ENCODE measurements at places on chromosomes 3 and 15.

DNA sequence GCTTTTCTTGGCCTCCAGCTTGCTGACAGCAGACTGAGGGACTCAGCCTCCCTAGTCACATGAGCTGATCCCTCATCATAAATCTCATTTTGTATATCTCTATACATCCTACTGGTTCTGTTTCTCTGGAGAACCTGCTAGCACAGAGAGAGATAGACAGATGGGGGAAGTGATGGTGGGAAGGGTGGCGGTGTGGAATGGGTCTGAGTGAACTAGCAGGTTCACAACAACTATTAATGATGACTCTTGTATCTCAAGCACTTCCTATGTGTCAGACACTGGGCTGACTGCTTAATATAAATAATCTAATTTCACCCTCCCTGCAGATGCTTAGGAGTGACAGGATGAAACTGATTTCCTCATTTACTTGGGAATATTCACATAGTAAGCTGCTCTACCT lies 106.9 kb upstream of the TLE3 start:
- DNase-seq: no peak

DNA sequence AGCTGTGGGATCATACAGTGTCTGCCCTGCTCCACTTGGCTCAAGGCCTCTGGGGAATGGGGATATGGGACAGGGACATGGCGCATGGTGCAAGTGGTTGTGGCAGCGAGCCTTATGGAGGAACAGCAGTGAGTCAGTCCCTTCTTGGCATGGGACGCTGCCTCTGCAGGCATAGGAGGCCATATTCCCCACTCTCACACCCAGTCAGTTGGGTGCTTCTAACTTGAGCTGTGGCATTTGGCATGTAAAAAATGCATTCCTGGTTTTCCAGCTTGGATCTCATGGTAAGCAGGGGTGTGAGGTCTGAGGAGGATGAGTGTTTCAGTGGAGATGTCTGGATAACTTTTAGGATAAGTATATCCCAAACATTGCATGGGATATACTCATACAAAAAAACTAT lies 31.6 kb upstream of the UBE2Q2 start:
- DNase-seq: no peak

GRCh38 chr15:38690719-38691332 lies 126.2 kb upstream of the RASGRP1 start:
- DNase-seq: peak; percentile 45

- DNase-seq: no peak
These were observed 532 bp upstream of the SELENOT start for GRCh38 chr3:150602426-150603152.

DNA sequence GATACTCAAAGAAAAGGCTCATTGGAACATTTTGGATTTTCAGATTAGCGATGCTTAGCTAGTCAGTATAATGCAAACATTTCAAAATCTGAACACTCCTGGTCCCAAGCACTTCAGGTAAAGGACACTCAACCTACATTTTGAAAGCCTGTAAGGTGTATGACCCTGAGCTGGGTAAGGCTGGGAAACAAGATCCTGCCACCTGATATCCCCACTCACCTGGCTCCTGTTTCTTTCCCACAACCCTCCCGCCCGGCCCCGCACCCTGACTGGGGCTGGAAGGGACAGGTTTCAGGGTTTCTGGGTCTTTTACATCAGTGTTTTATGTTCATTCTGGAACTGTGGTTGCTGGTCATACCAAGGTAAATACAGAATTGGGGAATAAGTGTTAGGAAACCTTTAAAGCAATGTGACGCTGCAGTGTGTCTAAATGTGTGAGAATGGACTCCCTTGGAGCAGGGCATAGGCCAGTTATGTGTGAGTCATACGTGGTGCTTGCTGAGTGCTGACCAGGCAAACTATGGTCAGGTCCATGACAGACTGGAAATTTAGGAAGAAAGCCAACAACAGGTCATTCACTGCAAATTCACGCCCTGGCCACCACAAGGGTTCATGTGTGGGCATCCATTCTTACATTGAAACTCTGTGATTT lies 22.9 kb downstream of the CTXND1 start:
- DNase-seq: no peak

- peak; percentile 71 for DNase-seq
These were observed 66.9 kb downstream of the RNF13 start for GRCh38 chr3:149879872-149880271.

DNA sequence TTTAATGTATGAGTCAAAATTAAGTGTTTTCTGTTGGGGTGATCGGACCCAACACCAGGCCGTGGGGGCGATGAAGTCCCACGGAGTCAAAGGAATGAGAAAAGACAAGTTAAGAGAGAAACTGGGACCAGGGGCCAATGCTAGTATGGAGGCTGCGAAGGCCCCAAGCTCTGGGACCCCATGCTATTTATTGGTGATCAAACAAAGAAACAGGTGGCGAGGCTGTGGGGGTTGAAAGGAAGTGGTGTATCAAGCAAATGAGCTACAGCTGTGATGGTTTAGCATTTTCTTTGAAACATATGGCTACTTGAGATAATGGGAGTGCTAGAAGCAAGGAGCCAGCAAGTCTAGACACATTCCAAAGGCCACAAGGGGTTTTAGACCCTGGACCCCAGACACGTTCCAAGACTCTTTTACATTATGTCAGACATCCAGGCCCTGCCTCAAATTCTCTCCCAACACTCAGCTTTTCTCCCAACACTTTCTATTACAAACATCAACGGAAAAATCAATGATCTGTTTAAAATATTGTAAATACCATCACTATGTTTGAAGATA lies 56.0 kb upstream of the SNRPN start:
- DNase-seq: no peak

- DNase-seq: no peak
These were observed 258.5 kb downstream of the ROBO2 start for GRCh38 chr3:77298417-77298816.

DNA sequence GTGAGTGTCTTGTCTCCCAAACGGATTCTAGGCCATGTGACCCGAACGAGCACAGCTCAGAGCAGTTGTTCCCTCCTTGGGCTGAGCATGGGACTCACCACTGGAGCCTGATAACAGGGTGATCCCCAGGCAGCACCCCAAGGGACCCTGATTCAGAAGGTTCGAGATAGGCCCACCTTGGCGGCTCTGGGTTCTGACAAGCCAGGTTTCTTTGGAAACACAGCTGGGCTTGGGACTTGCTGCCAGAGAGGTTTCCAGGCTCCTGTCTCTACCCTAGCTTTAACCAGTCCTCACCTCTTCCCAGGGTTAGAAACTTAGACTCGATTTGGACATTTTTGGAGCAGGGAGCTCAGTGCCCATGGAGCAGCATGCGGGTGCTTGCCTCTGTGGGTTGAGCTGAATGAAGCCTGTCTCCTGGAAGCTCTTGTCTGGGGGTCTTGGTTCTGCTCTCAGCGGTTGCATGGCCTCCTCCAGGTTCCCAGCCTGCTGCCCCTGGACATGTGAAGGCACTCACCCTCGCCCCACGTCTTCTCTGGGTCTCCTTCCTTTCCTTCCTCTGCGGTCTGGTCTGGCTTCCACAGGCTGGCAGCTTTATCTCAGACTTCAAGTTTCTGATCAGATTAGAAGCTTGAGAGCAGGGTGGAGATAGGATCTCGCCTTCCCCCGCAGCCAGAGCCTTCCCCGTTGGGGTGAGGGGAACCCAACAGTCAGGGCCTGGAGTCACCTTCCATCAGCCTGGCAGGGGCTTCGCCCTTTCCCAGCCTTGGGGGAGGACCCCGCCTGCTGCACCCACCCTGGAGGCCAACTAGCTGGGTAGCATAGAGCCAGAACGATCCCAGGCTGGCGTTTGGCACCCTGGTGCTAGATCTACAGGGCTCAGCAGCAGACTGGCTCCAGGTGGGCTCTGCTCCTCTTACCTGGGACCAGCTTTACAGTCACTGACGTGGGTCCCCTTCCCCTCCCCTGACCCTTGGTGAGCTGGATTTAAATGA lies 21.0 kb downstream of the PAQR5 start:
- DNase-seq: no peak

DNA sequence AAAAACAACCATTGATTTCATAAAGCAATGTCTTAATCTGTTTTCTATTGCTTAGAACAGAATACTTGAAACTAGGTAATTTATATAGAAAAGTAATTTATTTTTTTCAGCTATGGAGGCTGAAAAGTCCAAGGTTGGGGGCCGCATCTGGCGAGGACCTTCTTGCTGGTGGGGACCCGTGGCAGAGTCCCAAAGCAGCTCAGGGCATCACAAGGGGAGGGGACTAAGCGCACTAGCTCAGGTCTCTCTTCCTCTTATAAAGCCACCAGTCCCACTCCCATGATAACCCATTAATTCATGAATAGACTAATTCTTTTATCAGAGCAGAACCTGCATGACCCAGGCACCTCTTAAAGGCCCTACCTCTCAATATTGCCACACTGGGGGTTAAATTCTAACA lies 87.2 kb upstream of the KLF13 start:
- no peak for DNase-seq

DNA sequence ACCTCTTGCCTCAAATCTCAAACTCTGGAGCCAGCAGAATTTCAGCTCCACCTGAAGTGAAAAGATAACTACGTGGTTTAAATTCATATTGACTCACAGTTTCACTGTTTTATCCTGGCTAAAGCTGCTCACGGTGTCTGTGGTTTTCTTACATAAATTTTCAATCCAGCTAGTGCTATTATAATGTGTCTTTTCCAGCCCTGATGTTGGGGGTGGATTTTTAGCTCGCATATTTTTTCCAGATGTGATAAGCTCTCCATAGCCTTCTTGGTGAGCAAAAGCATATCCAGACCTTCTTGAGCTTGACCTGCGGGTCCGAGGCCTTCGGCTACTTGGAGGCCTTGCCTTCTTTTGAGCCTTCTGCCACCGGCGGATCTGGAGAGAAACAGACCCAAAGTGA lies 239.3 kb downstream of the DTWD1 start:
- no peak for DNase-seq

DNA sequence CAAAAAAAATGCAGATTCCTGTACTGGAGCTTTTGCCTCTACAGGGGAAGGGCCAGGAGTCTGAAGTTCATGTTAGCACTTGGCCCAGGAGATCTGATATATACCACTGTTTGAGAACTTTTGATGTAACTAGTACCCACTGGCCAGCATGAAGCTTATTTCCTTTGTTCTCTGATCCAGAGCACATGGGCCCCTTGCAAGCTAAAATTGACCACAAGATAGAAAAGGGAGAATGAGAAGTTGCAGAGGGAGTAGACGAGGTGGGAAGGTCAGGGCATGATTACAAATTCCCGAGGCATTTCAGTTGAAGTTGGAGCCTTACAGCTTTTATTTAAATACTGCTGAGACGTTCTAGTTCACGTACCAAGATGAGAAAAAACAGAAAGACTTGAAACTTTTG lies 28.2 kb downstream of the TGM4 start:
- no peak for DNase-seq

DNA sequence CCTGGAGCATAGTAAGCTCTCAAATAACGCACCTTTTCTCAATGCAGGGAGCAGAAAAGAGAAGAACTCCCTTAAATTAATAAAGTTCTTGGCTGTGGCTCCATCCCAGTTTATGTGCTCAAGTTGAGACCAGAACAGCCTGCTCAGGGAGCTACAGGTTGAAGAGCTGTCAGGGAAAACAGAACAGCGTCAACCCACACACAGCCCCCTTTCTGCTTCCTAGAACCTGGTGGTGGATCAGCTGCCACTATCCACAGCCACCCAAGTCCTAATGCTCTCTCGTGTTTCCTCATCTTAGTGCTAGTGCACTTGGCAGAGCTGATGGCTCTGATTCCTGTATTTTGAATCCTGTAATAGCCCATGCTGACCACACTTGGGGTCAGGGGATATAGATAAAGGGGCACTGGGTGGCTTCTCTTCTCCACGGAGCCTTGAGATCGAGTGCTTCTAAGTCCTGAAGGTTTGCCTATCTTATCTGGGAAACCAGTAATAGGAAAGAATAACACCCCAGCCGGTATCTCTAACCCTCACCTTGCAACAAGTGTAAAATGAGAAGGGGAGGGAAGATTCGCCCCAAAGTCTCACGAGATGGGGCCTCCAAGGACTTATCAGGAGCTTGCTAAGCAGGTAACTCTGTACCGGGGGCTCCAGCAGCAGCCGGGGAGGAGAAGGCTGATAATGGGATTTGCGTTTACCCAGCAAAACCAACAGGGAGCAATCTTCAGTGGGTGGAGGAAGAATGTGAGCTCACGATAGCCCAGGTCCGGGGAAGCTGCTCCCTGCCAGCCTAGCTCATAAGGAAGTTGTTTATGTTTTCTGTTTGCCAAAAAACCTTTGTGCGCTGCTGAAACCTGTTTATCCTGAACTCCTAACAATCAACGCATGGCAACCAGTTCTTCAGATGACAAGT lies 136.2 kb upstream of the ICE2 start:
- no peak for DNase-seq

DNA sequence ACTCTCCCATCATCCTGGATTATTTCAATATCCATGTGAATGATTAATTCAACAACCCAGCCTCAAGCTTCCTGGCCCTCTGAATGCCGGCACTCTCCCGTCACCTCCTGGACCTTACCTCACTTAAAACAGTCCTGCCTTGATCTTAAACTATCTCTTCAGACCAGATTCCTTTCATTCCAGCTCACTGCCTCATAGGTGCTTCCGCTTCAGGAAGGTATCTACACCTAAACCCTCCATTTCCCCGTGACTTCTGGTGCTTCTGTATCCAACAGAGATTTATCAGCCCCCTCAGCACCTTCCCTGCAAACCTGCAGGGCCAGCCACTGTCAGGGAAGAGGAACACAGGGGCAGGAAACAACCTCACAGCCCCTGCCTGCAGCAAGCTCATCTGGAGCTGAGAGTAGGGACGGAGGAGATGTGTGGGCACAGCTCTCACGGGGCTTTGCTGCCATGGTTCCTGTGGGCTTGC lies 98.9 kb upstream of the TJP1 start:
- no peak for DNase-seq

GRCh38 chr3:44235604-44236484 lies 5.8 kb upstream of the TOPAZ1 start:
- DNase-seq: peak; percentile 50

GRCh38 chr3:99549957-99550603 lies 88.3 kb upstream of the COL8A1 start:
- no peak for DNase-seq

GRCh38 chr3:105375750-105376511 lies 9.2 kb downstream of the ALCAM start:
- no peak for DNase-seq

DNA sequence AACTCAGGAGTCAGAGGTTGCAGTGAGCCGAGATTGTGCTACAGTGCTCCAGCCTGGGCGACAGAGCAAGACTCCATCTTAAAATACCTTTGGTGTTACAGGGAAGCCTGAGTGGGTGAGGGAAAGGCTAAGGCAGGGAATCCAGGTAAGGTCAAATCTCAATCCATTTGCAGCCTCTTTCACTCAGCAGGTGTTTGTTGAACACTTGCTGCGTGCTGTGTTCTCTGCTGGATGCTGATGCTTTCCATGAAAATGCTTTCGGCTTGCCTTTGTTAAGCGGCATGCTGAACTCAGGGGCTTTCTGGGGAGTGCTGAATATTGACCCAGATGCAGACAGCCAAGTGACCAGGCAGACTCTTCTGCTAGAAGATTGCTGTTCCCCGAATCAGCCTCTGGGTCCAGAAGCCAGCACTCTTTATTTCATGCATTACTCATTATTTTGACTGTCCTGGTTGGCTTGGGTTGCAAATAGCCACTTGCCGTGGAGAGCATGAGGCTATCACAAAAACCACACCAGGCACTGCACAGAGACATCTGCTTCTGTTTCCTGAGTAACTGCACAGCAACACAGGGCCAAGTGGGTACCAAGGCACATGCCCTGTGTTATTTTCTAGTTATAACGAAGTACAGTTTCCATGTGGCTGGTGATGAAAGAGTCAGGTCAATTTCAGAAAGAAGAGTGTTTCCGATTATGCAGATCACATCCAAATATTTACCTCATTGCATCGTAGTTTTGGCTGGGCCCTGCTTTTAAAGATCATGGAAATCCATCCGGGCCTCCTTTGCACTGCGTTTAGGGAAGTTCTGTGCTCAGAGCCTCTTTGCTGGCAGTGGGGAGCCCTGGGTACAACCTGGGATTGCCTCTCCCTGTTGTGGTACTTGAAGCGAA lies 88.6 kb downstream of the THSD4 start:
- no peak for DNase-seq

GRCh38 chr3:67415511-67415910 lies 238.9 kb downstream of the SUCLG2 start:
- no peak for DNase-seq
